Stimulated activated CD8-positive, alpha-beta memory T cell treated with anti-CD3 and anti-CD28 coated beads, Interleukin-7, amount 100 ng/mL, for 1 hour (primary cell): ENCODE measurements at places on chromosomes 4 and X.

DNA sequence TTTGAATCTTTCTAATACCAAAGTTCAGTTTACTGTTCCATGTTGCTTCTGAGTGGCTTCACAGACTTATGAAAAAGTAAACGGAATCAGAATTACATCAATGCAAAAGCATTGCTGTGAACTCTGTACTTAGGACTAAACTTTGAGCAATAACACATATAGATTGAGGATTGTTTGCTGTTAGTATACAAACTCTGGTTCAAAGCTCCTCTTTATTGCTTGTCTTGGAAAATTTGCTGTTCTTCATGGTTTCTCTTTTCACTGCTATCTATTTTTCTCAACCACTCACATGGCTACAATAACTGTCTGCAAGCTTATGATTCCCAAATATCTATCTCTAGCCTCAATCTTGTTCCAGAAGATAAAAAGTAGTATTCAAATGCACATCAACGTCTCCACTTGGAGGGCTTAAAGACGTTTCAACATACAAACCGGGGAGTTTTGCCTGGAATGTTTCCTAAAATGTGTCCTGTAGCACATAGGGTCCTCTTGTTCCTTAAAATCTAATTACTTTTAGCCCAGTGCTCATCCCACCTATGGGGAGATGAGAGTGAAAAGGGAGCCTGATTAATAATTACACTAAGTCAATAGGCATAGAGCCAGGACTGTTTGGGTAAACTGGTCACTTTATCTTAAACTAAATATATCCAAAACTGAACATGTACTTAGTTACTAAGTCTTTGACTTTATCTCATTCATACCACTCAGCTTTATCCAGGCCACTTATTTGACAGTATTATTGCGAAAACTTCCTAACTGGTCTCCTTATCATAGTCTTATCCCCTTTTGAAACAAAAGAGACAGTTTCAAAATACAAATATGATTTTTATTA lies 3.6 kb upstream of the AFP start:
- no peak for DNase-seq

DNA sequence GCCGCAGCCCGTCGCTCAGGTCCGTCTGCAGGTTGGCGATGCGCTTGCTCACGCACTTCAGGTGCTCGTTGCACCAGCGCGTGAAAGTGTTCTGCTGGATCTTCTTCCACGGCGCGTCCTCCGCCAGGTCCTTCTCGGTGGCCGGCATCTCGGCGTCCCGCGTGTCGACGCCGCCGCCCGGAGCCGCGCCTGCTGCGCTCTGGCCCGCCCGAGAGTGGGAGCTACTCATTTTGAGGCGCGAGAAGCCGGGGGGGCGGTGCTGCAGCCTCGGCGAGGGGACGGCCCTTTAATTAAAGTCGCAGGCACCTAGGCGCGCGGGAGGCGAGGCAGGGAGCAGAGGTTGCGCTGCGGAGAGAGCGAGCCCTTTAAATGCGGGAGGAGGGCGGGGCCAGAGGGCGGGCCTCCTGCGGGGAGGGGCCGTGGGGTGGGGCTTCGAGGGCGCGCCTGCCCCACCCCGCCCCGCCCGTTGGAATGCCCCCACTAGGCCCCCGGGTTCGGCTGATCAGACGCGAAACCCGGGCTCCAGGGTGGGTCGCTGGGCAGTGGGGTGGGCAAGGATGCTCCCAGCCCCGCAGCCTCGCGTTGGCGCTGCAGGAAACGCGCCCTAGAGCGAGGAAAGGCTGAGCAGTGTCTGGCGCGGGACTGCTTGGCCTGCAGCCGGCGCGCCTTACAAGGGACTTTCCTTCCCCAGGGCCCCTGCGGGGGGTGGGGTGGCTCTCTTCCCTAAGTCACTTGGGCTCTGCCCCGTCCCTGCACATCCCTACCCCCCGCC lies 3.2 kb downstream of the FLNA start:
- DNase-seq: peak; percentile 83

GRCh38 chrX:129845616-129846190 lies 2.0 kb upstream of the ZDHHC9 start:
- no peak for DNase-seq

DNA sequence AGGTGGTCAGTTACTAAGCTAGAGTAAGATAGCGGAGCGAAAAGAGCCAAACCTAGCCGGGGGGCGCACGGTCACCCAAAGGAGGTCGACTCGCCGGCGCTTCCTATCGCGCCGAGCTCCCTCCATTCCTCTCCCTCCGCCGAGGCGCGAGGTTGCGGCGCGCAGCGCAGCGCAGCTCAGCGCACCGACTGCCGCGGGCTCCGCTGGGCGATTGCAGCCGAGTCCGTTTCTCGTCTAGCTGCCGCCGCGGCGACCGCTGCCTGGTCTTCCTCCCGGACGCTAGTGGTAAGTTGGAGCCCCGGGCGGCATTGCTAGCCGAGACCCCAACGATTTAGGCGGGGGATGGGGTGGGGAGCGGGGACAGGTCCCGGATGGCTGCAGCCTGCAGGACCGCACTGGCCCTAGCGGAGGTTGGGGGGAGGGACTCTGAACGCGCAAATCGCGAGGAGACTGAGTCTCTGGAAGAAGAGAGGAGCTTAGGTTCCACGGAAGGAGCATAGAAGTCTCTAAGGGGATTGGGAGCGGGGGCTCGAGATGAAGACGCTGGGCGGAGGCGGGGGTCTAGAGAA lies 573 bp downstream of the HTR2C start:
- DNase-seq: no peak

DNA sequence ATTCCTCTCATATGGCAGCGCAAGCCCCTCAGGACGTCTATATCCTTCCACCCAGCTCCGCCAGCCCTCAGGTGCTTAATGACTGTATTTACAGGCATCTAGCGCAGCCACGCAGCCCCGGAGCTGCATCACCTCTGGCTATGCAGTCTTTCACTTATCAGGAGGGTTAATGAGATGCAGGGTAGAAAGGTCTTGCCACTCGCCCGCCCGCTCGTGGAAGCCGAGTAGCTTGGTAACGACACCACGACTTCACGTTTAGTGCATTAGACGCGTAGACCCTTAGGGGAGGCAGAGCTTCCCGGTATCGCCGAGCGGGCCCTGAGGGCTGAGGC lies 1.5 kb upstream of the SLC16A2 start:
- DNase-seq: no peak

- no peak for DNase-seq
These were observed at the start of gene CXCL6 for GRCh38 chr4:73836373-73837279. Gene CXCL6, plus strand, starts transcription at chr4:73836678. Its CDS starts 73 bp downstream, at chr4:73836751.

- no peak for DNase-seq
These were observed 7.5 kb upstream of the SPINK2 start for GRCh38 chr4:56828784-56829535.

- peak; percentile 62 for DNase-seq
These were observed 24.2 kb upstream of the GLOD5 start for GRCh38 chrX:48737213-48737938.

GRCh38 chr4:137181293-137181899 lies 350.9 kb downstream of the PCDH18 start:
- no peak for DNase-seq

- no peak for DNase-seq
These were observed 18.4 kb downstream of the SLC38A5 start for GRCh38 chrX:48451708-48452107.

DNA sequence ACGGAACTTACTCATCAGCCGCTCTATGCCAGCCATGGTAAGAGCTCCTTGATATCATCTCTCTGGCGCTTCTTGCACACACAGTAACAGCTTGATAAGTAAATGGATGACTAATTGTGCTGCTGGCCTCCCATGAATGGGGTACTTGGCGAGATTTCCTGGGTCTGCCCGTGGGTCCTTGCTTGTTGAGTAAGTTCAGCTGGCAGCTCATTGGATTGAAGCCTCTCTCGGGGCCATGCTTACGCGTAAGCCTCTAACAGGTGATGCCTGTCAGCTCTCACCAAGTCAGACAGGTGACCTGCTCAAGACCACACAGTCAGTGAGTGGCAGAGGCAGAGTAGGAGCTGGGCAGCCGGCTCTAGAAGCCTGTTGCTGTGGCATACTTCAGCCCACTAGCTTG lies 7.7 kb downstream of the NSG1 start:
- DNase-seq: no peak

GRCh38 chrX:15686818-15687685 lies 22.4 kb upstream of the CLTRN start:
- peak; percentile 27 for DNase-seq

DNA sequence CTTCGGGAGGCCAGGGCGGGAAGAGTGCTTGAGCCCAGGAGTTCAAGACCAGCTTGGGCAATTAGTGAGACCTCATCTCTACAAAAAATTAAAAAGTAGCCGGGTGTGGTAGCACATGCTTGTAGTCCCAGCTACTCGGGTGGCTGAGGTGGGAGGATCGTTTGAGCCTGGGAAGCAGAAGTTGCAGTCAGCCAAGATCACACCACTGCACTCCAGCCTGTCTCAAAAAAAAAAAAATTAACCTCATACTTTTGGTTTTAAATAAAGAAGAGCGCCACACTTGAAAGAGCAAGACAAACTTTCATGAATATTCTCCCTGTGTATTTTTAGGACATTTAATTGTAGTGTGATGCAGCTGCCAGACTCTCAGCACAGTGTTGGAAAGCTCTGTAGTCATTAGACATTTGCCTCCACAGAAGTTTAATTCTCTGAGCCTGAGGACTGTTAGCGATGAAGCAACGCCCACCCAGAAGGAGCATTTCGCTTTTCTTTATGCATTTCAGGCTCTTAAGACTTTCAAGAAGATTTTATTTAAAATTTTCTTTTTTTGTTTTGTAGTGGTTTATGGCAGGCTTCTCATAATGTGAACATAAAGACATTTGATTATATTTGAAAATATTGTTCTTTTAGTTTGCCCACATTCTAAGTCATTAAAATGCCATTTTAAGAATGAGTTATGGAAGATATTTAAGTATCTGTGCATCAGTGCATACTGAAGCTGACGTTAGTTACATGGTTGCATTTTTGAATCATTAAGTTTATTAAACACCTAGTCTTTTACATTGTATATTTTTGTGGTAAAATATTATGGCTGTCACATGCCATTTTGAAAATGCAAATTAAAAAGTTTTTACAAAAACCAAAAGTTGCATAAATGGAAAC lies 45.8 kb downstream of the DCLK2 start:
- DNase-seq: no peak

DNA sequence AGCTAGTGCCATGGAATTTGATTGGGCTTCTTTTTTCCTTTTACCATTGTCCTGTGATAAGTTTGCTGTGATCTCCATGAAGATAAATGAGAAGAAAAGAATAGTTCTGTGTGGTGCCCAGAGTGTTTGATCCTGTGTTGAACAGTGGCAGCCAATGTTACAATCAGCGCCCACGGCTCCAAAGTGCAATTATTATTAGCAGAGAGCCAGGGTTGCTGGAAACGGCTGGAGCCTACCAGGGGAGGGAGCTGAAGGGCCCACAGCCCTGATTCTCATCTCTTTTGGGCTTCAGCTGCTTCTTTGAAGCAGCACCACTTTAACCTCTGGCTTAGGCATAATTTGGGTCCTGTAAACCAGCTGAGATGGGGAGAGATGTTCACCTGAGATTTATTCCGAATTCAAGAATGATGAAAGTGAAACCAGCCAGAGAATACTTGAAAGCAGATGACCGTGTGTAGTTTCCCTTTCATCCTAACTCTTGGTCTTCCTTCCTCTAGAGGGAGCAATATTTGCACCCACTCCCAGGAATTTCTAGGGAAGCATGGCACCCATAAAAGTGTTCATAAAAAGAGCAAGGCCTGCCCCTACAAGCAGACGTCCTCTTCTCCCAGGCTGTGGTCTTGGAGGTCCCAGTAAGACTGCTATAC lies 298.3 kb downstream of the EVC2 start:
- no peak for DNase-seq

GRCh38 chr4:99664716-99665115 lies 7.1 kb upstream of the C4orf54 start:
- DNase-seq: no peak

GRCh38 chr4:26493461-26493860 lies 3.2 kb upstream of the CCKAR start:
- DNase-seq: no peak

- no peak for DNase-seq
These were observed 22.2 kb downstream of the CYBB start for GRCh38 chrX:37802028-37802427.

- DNase-seq: no peak
These were observed 330.4 kb upstream of the NWD2 start for GRCh38 chr4:36914106-36914505.

GRCh38 chrX:134999469-134999868 lies 8.7 kb downstream of the SMIM10 start:
- no peak for DNase-seq

GRCh38 chr4:6989331-6989923 lies 53.7 kb upstream of the TADA2B start:
- DNase-seq: no peak

- no peak for DNase-seq
These were observed 106.9 kb upstream of the RAPGEF2 start for GRCh38 chr4:158995965-158996364.

GRCh38 chrX:30504309-30504708 lies 73.3 kb downstream of the TASL start:
- DNase-seq: no peak

- DNase-seq: no peak
These were observed 56.3 kb downstream of the MSN start for GRCh38 chrX:65723706-65724105.

GRCh38 chr4:141133999-141134995 lies 1.0 kb upstream of the RNF150 start:
- no peak for DNase-seq

- no peak for DNase-seq
These were observed 636.9 kb upstream of the BOD1L1 start for GRCh38 chr4:14264437-14264836.

DNA sequence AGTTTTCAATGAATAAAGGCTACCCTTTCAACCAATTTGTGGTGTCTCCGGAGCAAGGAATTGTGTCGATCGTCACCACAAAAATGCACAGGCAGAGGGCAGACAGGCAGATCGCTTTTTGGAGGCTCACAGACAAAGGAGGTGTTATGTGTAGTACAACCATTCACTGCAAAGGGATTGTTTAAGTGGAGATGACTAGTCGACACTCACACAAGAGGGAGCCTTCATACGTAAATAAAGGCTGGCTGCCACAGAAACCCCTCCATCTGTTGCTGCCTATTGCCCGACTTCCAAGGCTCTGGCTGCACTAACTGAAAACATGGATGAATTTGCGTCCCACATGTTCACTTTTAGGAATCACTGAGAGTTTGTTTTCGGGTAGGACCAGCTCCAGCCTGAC lies 281.1 kb downstream of the NKX6-1 start:
- DNase-seq: no peak

DNA sequence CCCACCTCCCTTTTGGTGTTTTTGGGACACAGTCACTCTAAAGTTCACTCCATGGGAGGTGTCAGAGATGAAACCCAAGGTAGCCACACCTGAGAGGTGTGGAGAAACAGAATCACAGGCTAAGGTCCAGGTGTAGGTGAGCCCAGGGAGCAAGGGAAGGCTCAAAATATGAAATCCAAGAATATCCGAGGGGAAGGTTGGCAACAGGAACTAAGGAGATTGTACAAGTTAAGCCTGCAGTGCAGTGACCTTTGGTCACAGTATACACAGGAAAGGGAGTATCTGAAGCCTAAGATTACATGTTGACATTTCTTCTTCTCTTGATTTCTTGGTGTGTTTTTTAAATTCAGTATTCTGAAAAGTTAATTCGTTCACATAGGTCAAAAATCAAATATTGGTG lies 46.5 kb downstream of the PHF8 start:
- DNase-seq: no peak

DNA sequence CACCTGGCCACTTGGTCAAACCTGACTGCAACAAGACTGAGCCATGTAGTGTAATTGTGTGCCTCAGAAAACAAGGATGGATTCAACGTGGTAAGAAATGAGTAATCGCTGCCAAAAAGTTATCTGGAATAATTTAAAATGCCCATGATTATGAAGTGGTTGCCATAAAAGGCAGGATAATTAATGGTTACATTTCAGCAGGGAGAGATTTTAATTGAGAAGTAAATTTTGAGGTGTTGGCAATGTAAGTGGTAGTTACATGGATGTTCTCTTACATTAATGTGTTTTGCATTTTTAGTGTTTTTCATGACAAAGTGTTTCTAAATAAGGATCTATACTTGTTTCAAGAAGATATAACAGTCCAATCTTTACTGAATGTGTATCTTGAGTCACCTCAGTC lies 15.7 kb downstream of the HAUS3 start:
- DNase-seq: no peak
